K562 (cell line): ENCODE measurements at places on chromosomes 3 and 15. TPM values are rescaled to one million over a fixed set of nuclear protein-coding genes. Genes with fewer than 3 reads are reported as not detected.

The NLGN1 gene
- polyA plus RNA-seq: not detected in 2 replicates

The ROBO2 gene
- polyA plus RNA-seq: 0.97 and 1.1 TPM in 2 replicates

The DPPA2 gene
- not detected in 2 replicates for polyA plus RNA-seq

The CILP gene
- not detected in 2 replicates for polyA plus RNA-seq
